Activated CD8-positive, alpha-beta memory T cell treated with anti-CD3 and anti-CD28 coated beads for 4 hours (primary cell): ENCODE measurements at places on chromosomes 5 and 9.

DNA sequence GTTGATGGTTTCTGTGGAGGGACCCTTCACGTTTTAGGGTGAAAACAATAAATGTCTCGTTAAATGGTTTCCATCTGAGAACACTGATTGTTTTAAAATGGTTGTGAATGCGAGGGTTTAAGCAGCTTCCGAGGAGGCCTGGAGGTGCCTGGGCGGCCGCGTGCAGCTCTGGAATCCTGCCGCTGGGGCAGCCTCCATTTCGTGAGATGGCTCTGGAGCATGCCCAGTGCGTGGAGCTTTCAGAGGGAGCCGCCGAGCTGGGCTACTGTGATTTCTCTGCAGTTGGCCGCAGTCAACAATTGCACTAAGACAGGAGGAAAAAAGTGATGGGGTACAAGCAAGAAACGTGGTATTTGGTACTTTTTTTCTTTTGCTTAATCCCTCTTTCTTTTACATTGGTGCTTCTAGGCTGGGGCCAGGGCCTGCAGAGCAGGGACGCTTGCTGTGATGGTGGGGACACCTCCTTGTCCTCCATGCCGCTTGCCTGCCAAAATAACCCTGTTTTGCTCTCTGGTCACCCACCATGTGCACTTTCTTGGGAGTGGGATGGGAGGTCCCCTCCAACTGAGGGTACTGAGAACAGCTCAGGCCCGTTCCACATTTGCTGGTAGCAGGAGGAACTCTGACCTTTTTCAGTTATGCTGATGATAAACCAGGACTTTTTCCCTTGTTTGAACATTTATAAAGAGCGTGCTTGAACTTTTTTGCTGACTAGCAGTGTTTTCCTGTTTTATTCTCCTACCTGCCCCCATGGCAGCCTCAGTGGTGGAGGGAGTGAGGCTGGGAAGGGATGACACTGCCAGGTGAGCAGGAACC, 47.1 kb downstream of the EHMT1 start:
- no peak for DNase-seq

DNA sequence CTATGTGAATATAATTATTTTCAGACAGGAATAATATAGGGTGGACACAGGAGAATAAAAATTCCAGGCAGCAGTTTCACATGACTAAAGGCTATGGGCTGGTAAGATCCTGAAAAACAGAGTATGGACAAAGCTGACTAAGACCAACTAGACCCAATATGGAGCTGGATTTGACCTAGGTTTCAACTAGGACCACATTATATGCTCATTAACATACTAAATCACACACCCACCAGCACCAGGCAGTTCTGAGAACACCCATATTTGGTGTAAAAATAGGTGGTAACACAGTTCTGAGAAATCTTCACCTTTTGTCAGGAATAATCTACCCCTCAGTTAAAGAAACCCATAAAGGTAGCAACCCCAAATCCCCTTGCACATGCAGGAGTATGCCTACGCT, 64.7 kb downstream of the MAPKAP1 start:
- DNase-seq: no peak

GRCh38 chr9:130297371-130297770, 31.8 kb downstream of the HMCN2 start:
- DNase-seq: no peak

- no peak for DNase-seq
Observed at GRCh38 chr5:98750693-98751092, 22.8 kb upstream of the RGMB start.

DNA sequence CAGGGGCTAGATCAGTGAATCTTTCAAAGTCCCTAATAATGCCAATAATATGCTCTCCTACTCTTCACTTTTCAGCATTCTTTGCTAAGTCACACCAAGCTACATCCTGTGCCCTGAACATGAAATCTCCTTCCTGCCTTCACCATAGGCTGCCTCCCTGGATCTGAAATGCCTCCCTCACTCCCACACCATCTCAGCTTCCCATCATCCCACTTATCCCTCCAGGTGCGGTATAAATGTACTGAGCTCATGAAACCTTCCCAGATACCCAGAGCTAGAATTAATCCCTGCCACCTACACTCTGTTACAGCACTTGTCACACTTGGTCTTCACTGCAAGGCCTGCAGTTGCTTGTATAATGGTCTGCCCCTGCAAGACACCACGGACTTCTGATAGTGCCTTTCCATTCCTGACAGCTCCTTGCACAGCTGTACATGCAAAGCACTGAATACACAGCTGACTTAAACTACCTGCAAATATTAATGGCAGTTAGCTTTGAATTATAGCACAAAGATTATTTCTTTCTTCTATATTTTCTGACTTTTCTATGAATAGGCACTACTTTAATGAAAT, 250.4 kb downstream of the EBF1 start:
- no peak for DNase-seq

DNA sequence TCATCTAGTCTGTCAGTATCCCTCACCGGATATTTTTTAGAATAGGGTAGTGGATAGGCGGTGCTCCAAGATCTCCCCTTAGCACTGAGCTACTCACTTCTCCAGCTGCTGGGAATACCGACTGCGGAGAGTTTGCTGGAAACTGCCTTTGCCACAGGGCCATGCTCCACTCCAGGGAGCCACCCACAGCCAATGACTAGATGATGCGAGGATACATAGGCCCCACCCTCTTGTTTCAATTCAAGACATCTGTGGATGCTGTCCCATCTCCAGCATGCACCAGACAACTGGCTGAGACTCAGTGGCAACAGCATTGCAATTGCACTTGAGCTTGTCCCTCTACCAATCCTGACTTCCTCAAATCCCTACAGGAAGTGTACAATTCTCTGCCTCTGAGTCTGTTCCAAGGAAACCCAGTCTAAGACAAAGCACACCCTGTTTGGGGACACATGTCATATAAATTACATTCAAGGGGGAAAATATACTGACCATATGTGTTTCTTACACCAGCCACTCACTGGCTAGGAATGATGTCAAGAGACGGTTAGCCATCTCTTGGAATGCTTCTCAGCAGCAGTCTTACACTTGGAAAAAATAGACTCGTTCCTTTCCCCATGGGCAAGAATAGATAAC, 312.6 kb upstream of the KIF2A start:
- no peak for DNase-seq

DNA sequence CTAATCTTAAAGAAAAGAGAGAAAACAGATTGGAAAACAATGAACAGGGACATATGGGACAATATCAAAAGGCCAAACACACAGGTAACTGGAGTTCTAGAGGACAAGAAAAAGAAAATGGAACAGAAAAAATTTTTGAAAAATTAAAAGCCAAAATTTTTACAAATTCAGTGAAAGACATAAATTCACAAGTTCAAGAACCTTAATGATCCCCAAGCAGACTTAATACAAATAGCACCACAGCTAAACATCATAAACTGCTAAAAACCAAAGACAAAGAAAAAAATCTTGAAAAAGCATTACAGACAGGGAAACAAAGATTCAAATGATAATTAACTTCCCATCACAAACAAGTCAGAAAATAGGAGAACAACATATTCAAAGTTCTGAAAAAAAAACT, 338.5 kb upstream of the SLC30A5 start:
- DNase-seq: no peak

GRCh38 chr9:116753389-116753788, 66.3 kb downstream of the TRIM32 start:
- no peak for DNase-seq

- DNase-seq: no peak
Observed at GRCh38 chr9:126436545-126437267, 110.1 kb downstream of the MVB12B start.

GRCh38 chr5:56123531-56124243, 109.4 kb downstream of the ANKRD55 start:
- no peak for DNase-seq

DNA sequence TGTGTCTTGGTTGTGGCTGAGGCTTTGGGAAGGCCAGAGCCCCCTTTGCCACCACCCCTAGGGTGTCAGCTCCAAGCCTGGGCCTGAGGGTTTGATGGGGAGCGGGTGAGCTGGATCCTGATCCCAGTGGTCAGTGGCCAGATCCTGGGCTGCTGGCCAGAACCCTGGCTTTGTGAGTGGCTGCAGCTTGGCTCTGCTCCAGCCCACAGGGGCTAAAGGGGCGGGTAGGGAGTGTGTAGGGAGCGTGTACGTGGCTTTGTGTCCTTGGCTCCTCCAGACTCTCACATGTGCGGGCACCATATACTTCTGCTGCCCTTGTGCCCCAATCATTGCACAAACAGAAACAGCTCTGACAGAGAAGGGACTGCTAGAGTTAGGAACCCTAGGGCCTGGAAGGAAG, 1.2 kb upstream of the IL11RA start:
- no peak for DNase-seq

DNA sequence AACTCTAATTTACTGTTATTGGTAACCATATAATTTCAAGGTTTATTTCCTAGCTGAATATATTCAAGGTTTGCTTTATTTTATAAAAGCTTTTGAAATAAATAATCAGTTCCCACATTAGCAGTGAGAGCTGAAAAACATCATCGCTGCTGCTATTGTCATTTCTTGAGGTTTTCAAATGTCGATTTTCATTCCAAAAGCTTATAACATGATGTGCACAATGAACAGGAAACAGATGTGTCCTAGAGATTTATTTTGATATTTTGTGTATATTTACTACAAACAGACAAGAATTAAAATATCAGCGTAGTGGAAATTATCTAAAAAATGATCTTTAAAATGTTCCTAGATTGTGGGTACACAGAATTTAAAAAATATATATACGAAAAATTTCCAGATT, 10.5 kb upstream of the ITGA1 start:
- no peak for DNase-seq

GRCh38 chr5:36581070-36581469, 25.3 kb upstream of the SLC1A3 start:
- no peak for DNase-seq

GRCh38 chr9:129497813-129498450, 123.0 kb downstream of the C9orf50 start:
- DNase-seq: no peak

DNA sequence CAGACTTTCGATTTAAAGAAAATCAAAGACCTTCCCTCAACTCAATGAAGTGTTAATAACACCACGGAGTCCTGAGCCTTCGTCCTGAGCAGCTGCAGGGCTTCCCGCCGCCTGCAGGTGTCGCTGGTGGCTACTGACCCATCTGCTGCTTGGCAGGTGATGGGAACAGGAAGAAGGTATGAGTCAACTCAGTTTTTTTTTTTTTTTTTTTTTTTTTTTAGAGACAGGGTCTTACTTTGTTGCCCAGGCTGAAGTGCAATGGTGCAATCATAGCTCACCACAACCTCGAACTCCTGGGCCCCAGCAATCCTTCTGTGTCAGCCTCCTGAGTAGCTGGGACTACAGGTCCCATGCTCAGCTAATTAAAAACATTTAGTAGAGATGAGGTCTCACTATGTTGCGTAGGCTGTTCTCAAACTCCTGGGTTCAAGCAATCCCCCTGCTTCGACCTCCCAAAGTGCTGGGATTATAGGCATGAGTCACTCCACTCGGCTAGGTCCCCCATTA, 185.7 kb upstream of the IL12B start:
- DNase-seq: peak; percentile 33

- DNase-seq: no peak
Observed at GRCh38 chr5:28780083-28780692, 1741.8 kb upstream of the CDH9 start.

DNA sequence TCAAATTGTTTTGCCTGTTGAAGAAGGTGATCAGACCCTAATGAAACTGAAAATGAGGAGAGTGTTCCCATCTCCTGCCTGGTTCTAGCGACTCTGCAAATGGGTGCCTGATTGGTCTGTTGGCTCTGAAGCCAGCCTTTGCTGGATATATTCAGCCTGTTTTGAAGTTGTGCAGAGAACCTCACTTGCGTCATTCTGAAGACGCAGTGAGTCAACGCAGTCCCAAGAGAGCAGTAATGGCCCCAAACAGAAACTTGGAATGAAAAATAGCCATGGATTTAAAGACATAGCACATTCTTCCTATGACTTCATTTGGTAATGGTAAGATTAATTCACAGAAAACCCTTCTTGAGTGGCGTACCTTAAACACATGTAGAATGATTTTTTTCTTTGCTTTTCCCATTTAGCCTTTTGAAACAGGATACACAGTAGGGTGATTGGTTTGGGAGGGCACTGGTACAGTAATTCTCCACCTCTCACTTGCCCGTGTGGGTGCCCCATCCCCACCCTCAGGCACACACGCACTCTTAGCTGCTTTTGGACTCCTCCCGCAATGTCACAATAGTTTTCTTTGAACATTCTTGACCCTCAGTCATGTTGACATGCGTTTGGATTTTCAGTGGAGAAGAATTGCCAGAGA, 54.1 kb upstream of the ABL1 start:
- DNase-seq: no peak

- DNase-seq: no peak
Observed at GRCh38 chr9:69391946-69392345, 66.9 kb downstream of the ENTREP1 start.

DNA sequence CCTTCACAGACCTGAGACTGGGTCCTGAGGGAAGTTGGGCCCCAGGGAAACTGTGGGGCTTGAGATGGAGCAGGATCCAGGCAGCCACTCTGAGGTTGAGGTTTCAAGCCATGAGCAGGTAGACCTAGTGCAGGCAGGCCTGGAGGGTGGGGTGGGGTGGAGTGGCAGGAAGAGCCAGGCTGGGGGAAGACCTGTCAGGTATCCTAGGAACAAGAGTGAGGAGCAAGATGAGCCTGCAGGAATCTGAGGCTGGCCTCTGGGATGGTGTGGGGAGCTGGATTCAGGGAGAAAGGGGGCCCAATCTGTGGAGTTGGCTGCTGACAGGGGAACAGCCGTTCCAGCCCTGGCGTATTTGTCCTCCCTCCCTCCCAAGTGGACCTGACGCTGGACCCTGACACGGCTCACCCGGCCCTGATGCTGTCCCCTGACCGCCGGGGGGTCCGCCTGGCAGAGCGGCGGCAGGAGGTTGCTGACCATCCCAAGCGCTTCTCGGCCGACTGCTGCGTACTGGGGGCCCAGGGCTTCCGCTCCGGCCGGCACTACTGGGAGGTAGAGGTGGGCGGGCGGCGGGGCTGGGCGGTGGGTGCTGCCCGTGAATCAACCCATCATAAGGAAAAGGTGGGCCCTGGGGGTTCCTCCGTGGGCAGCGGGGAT, 9.8 kb downstream of the RACK1 start:
- DNase-seq: no peak

DNA sequence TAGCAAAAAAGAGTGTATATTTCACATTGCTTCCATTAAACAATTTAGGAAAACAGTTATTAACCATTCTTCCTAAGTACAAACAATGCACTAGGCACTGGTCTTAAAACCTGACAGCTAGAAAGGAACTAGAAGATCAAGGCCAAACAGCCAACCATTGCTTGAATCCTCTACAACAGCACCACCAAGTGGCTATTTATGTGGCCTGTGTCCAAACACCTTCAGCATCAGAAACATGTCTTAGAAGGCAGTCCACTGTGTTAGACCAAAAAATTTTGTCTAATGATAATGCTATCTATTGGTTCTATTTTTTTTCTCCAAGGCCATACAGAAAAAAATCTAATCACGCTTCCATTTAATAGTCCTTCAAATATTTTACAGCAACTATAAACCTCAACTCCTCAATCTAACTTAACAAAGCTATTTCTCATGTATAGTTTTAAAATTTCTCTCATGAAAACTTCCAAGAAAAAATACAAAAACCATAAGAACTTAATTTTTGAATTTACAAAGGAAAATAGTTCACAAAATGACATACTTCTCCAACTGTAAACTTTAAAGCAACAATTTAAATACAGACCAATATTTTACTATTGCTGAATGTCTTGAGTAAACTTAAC, 36.1 kb downstream of the CAAP1 start:
- DNase-seq: no peak

GRCh38 chr9:111151537-111151936, 113.3 kb upstream of the LPAR1 start:
- DNase-seq: no peak

- no peak for DNase-seq
Observed at GRCh38 chr9:103281126-103281525, 286.0 kb downstream of the CYLC2 start.
